ENCODE measurements at places on chromosomes 12 and 14.

- DNase-seq: no peak
These were observed 8.2 kb downstream of the AREL1 start for GRCh38 chr14:74704656-74705055.

DNA sequence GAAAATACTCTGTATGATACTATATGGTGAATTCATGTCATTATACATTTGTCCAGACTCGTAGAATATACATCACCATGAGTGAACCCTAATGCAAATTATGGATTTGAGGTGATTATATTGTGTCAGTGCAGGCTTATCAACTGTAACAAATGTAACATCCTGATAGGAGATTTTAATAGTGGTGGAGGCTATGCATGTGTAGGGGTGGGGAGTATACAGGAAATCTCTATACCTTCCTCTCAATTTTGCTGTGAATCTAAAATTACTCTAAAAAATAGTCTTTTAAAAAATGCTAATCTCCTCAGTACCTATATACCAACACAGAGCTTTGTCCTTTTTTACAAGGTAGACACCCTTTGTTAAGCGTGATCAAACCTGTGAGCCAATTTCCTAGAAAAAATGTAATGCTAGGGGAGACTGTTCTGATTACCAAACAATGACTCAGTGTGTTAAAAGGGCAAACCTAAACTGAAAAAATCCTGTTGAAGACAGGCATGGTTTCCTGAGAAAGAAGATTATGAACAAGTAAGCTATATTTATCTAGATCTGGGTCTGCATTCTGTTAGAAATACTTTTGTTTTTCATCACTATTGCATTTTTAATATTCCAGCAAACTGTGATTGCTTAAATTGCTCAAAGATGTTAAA lies 170.9 kb downstream of the DUSP6 start:
- DNase-seq: peak; percentile 75

DNA sequence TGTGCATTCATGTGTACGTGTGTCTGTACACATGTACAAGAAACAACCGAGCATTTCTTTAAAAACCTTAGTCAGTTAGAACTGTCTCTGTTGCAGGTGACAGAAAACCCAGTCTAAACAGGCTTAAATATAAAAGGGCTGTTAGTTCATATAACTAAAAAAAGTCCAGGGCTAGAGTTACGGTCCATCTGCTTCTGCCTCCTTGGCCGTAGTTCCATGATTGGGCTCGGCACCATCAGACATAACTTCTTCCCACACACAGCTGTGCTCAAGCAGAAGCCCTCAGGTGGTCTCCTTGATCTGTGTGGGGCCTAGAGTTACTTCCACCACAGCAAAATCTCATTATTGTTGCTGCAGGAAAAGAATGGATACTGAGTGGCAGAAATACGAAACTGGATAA lies 34.6 kb downstream of the CKB start:
- DNase-seq: no peak

DNA sequence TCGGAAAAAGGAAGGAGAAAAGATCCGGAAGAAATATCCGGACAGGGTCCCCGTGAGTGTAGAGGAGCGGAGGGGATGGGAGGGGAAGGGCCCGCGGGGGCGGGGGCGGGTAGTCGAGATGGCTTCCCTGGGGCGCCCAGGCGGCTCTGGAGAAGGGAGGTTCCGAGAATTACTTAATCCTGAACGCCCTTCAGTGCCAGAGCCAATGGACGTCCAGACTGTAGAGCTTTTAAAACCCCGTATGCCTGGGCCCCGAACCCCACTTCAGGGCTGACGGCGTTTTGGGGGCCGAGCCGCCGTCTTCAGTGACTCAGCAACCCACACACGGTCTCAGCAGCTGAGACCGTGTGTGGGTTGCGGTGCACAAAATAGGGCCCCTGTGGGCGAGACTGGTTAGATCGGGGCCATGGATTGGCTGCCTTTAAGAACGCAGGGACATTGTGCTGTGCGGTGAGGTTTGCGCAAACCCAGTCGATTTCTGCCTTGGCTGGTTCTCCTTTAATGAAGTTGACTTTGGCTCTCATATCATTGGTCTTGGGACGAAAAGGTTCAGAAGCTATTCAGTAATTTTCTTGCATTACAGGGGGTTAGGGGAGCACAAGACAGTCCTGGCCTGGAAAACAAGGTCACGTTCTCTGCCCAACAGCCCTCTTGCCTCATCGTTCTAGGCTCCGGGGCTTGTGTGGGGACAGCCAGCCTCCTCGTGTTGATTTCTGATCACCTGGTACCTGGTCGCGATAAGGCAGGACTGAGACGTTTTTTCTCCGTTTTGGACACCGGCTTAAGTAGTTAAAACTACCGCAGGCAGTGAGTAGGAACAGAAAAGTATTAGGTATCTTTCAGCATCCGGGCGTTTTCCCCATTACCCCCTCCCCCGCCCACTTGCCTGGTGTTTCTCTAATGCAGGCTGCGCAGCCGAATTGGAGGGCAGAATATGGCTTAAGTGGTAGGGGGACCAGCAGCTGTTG lies 775 bp downstream of the GABARAPL1 start:
- DNase-seq: peak; percentile 71

DNA sequence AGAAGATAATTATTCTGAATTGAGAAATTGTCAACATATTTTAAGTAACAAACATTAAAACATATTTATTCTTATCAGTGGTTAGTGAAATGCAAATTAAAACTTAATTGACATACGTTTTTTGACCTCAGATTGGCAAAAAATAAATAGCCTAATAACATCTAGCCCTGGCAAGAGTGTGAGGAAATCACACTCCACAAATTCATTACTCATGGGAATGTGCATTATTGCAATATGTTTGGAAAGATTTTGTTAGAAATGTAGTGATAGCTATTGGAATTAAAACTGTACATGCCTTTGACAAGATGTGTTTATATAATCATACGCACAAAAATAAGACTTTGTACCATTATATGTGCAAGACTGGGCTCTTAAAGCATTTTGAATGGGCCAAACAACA lies 168.6 kb downstream of the KITLG start:
- no peak for DNase-seq

DNA sequence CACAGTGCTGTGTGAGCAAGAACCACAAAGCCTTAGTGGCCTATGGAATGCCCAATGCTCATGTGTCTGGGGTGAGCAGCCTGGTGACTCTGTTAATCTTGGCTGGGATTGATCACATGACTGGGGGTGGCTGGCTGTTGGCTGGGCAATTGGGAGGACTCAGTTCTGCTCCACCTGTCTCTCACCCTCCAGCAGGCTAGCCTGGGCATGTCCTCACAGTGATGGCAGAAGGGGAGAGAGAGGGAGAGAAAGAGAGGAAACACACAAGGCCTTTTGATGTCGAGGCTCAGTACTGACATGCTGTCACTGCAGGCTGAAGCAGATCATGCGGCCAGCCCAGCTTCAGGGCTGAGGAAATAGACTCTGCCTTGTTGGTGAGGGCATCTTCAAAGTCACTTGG lies 136.8 kb downstream of the TBX5 start:
- no peak for DNase-seq

DNA sequence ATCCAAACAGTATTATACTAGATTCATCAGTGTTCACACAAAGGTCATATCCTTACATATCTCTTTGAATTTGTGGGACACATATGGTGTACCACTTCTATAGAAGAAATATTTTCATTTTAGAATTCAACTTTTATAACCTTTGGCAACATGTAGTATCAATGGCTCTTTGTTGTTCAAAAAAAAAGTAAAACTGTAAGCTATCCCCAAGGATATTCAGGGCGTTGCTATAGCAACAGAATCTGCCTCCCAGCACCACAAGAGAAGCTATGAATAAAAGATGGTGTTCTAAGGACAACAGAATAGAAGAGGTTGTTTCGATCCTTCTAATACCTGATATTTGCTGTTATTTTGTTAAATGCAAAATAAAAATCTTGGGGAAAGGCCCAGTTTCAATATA lies 139.3 kb downstream of the BRMS1L start:
- no peak for DNase-seq

DNA sequence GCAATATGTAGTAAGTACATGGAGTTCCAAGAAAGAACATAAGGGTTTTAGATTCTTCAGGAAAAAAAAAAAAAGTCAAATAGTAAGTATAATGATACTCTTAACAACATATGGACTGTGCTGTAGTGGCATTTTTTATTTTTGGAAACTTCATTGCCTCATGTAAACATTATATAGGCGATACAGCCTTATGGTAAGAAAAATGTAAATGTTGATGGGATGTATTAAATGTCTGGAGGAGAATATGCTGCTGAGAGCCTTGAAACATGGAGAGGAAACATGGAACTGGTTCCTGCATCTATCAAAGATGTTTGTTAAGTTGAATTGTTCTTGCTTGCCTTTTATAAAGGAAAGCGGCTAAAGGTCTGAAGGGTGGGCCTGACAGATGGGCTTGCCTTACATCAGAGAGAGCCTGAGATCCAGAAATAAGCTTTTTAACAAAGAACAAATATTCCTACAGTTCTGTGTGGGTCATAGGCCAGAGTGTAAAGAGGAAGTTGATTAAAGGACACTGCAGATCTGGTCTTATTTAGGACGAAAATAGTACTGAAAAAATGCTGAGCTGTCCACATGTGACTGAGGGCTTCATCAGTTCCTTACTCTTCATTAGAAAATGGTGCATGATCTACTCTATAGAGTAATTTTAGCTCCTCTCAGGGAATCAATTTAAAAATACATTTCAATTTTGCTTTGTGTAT lies 448.1 kb upstream of the DCN start:
- DNase-seq: no peak

DNA sequence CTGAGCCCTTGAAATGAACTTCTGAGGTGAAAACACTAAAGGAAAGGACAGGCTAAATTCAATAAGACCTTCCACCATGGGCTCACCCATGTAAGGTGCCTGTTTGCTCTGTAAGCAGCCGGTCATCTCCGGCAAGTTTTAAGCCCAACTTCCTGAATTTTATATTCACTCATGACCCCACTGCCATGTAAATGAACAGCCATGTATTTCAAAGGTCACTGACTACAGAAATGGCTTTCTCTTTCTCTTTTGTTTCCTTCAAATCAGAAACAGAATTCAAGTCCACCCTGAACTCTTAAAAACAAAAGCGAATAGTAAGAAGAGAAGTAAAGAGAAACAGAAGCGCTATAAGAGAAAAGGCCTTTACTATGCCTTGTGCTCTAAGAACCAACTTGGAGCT lies 61.7 kb upstream of the OVCH1 start:
- no peak for DNase-seq

DNA sequence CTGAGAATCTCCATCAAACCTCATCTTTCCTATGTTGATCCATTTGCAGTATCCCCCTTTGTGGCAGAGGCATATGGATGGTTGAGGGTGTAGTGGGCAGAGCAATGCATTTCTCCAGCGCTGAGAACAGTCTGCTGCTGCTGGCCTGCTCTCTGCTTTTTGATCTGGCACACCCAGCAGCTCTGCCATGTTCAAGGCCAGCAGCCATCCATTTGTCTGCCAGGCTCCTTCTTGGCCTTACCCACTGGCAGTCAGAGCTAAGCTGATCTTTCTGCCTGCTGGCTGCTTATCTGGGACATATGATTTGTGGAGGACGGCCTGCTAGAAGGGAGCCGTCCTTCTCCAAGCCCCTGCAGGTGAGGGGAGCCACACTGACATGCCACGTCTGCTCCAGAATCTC lies 17.0 kb downstream of the NPC2 start:
- DNase-seq: no peak

GRCh38 chr14:35407306-35407630 lies 2.7 kb upstream of the NFKBIA start:
- DNase-seq: no peak

- no peak for DNase-seq
These were observed 43.3 kb downstream of the MMAB start for GRCh38 chr12:109529691-109530640.

GRCh38 chr12:105681341-105681740 lies 350.9 kb downstream of the C12orf75 start:
- no peak for DNase-seq

- DNase-seq: no peak
These were observed 15.9 kb downstream of the ERGIC2 start for GRCh38 chr12:29365091-29365490.

DNA sequence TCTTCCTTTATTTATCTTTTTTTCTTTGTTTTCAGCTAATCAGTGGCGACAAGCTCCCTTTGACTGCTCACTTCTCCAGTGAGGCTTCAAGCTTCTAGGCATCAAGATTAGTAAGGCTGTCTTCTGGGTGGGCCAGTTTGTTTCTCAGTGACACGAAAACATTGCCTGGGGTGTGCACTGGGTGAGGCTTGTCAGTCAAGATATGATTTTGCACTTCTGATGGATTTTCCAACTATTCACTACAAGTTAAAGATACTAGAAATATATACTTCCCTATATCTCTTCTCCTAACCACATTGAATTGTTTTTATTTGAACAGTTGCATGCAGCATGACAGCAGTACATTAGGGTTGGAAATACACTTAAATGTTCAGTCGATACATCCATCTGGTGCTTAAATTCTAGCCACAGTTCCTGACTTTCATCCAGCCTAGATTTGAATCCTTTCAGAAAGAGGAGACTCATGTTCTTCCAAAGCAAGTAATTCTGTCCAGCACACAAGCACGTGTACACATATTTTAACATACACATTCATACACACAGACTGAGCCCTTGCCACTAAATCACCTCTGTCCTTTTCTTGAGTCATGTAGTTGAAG lies 275.6 kb upstream of the NOVA1 start:
- no peak for DNase-seq

- DNase-seq: peak; percentile 94
These were observed 17.2 kb upstream of the ELK3 start for GRCh38 chr12:96177013-96177412.
